ENCODE measurements at places on chromosomes 5 and 9.

DNA sequence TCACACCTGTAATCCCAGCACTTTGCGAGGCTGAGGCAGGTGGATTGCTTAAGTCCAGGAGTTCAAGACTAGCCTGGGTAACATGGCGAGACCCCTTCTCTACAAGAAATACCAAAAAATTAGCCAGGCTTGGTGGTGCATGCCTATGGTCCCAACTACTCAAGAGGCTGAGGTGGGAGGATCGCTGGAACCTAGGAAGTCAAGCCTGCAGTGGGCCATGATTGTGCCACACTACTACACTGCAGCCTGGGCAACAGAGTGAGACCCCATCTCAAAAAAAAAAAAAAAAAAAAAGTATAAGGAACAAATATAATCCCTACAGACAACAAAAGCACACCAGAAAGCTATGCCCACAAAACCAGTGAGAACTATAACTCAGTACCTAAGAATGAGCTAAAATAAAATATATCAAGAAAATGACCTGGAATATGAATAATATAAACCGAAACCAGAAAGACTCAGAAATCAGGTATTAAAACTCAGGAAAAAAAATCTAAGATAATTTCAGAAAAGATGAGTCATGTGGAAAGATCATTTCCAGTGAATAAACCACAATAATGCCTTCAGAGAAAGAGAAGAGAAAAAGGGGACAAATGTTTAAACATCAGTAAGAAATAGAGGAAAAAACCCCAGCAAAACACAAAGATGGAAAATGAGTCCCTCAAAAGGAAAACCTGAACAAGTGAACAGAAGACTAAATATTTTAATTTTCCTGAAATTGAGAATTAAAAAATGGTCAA is 57.4 kb downstream of the GOLPH3 start:
- DNase-seq = no peak

- no peak for DNase-seq
Measured at GRCh38 chr9:100409176-100409556, 17.8 kb upstream of the MSANTD3 start.

- no peak for DNase-seq
Measured at GRCh38 chr9:20512106-20512505, 110.2 kb downstream of the MLLT3 start.

DNA sequence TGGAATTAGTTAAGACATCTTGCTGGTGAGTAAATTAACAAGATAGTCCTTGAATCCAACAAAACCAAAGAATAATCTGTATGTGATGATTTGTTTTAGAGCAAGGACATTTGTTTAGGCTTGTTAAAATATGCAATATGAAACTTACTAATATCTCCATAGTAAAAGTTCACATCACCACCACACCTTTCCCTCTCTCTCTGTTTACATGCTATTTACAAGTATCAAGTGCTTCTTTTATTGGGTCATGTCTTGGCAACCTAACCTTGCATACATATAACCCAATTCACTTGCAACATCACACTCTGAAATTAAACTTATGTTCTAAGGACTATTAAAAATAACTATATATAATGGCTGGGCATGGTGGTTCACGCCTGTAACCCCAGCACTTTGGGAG is 161.3 kb downstream of the CCDC192 start:
- no peak for DNase-seq

DNA sequence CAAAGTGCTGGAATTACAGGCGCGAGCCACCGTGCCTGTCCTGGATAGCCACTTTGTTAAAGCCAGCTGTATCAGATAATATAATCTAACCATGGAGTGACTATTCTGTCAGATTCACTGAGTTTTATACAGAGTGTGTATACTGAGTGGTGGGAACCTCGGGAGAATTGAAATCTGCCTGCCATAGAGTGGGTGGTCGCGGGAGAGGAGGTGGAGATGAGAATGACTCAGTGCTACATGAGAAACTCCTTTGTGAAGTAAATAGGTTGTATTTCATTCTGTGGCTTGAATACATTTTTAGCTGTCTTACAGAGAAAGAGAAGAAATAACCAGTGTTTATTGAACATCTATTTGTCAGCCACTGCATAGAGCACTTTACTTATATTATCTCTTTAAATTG is 26.4 kb downstream of the ATP6V0E1 start:
- no peak for DNase-seq

- DNase-seq = no peak
Measured at GRCh38 chr9:83413367-83413766, 124.8 kb downstream of the FRMD3 start.

DNA sequence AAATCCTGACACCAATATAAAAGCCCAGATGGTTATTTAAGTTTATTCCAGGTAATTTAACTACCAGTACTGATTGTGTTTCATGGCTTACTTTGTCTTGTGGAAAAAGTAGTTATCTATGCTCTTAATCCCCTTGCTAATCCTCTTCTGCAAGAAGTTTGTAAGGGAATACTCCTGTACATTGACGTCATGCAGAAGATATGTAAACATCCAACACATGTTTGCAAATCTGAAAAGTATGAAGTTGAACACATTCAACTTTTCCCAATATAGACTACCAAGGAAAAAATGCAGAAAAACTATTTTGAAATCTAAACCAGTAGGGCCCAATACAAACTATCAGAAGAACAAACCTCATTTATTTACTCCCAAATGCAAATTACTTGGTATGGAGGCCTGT is 56.3 kb upstream of the ELL2 start:
- no peak for DNase-seq

DNA sequence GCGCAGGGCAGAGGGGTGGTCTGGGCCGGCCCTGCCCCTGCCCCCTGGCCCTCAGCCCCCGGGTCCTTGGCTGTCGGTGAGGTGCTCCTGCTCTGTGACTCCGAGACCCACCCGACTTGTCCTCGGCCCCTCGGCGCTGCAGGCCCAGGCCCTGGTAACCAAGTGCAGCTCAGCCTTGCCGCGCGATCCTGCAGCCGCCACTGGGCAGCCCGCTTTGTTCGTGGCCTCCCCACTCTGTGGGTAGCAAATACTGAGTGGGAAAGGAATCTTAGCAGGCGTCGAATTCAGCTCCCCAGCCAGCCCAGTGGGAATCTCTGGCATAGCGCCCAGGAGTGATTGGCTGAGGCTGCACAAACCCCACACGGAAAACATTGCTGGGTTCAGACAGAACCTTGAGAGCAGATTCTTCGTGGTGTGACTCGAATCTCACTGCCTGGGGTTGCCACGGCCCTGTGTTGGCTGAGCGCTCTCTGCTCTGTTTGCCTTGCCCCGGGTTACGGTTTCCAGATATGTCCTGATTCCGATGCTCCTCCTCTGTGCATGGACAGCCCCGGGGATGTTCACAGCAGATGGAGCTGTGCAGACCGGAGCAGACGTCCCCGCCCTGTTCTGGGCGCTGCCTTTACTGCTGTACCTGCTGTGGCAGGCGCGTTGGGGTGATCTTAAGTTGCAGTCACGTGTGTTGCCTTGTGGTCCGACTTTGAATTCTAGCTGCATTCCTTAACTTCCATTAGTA is 13.4 kb upstream of the EXOC3 start:
- DNase-seq = no peak

DNA sequence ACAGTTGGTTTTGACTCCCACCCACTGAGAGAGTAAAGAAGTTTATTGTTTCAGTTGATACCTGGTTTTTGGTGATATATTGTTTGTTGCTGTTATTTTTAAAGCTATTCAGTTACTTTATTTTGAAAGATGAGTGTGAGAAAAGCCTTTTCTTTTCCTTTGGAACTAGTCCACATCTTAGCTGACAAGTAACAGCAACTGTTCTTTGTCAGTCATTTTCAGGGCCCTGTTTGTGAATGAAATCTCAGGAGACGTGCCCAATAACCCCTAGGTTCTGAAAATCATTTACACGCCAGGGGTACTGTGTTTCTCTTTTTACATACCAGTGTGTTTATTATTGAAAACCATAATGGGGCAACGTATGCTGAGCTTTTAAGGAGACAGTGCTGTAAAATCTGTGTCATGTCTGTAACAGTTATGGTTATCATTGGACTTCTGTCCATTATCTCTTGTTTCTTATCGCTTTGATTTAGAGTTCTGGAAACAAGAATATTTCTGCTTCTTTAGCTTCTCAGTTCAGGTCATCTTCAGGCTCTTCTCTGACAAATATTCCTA is 75.0 kb downstream of the LIX1 start:
- DNase-seq = no peak

GRCh38 chr5:80223561-80223960 is 32.3 kb downstream of the SERINC5 start:
- no peak for DNase-seq

DNA sequence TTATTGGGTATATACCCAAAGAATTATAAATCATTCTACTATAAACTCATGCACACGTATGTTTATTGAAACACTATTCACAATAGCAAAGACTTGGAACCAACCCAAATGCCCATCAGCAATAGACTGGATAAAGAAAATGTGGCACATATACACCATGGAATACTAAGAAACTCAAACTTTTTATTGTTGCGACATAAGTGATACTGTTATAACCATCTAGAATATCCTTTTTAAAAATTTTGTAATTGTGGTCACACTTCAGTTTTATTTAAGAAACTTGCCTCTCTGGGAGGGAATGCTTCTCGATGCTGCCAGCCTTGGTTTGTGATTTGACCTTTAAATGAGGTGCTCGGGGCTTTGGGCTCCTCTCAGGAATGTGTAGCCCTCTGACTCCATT is 200.9 kb upstream of the OTULINL start:
- no peak for DNase-seq

Data from GM10248 (cell line).